SIG-M5 (cell line): ENCODE measurements at places on chromosomes 2 and 18.

DNA sequence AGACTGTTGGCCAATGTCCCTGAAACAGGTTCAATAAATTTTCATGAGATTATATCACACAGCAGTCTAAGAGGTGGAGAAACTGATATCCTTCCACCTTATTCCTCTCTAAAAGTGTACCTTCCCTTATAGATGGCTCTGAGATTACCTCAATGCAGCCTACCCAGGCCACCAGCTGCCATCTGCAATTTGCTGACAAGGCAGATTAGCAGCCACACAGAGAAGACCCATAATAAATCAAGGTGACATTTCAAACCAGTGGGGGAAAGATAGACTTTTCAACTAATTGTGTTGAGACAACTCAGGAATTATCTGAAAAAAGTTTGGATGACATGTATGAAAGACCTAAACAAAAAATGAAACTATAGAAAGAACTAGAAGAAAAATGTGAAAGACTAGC, 43.2 kb downstream of the ZBTB7C start:
- DNase-seq = no peak

DNA sequence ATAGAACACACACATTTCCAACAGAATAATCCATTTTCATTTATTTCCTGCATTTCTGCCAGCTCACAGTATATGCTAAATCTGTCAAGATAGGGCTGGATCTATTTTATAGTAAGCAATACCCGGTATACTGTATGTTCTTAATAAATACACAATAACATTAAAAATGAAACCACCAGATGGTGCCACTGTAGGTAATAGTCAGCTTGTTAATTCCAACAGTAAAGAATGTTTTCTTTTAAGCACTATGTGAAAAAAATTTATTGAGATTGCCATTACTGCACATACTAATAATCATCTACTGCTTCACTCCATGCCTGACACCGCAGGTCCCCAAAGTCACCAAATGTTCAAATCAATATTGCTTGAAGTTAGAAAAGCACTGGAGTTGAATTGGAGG, 131.5 kb upstream of the PGAP1 start:
- no peak for DNase-seq

DNA sequence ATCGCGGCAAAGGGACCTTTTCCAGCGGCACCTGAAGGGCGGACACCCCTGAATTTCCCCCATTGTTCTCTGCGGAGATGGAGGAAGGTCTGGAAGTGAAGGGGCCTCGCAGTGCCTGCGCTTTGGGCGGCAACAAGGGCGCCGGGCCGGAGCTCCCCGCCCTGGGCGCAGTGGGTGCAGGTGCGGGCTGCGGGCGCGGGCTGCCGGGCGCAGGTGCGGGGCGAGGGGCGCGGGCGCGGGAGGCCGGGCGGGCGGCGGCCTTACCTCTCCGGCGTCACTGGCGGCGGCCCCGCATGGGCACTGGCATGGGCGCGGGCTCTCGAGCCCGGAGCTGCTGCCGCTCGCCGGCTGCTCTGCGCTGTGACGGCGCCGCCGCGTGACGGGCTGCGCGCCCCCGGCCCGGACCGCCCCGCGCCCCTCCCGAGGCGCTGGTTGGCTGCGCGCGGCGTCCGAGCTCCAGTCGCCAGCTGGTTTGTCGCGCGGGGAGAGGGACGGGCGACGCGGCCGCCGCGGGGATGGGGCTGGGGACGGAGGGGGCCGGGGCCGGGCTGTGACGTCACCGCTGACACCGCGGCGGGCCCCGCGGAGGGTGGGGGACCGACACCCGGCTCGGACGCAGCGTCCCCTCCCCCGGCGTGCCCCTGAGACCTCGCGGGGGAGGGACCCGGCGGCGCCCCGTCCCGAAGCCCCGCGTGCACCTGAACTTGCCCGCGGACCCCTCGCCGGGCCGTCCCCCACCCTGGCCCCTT, at the start of gene KIF1A:
Gene KIF1A (minus strand): TSS at position 362 of the 749 bp plus-strand sequence. CDS start 22,467 bp downstream, outside the sequence.
- no peak for DNase-seq

- DNase-seq = no peak
These were observed 375.3 kb downstream of the LNPK start for GRCh38 chr2:175626796-175627195.

DNA sequence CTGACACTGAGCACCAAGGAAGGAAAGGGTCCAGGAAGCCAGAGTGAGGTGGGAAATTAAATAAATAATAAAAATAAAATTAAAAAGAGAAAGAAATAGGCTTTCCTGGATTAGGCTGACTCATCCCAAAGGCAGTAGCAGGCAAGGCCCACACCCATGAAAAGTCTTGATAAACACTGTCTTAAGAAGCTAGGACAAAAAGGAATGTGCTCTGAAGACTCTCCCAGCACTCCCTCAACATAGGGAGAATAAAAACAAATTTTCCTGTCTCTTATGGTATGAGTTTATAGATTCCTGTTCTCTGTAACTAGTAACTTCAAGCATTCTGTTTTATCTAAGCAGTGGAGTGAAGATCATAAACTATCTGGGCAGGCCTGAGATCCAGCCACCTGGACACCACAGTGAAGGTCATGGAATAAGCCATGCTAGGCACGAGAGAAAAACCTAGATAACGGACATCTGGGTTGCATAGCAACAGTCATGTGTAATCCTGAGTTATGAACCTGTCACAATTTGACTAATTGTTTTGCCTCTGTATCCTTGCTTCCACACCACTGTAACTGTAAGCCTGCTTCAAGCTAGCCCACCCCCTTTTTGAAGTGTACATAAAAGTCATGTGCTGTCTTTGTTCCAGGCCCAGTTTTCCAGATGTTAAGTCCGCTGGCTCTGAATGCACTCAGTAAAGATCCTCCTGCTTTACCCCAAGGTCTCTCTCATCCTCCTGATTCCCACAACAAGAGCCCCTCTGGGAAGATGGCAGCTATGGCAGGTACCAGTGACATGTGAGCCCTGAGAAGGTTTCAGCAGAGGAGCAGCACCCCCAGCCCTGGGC, 107.8 kb downstream of the NDUFA10 start:
- no peak for DNase-seq

DNA sequence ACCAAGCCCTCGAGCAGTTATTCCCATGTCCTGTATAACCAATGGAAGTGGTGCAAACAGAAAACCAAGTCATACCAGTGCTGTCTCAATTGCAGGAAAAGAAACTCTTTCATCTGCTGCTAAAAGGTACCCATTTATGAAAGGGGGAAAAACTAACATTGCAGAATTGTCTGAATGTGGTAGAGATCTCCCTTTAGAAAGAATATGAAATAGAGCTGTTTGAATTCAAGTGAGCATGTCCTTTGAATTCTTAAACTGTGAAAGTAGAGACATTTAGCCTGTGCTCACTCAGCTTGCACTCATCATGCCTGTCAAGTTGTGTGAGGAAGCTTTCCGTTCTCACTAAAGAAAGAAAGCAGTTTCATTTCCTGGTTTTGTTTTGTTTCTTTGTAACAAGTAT, 87.4 kb downstream of the EML4 start:
- DNase-seq = no peak

DNA sequence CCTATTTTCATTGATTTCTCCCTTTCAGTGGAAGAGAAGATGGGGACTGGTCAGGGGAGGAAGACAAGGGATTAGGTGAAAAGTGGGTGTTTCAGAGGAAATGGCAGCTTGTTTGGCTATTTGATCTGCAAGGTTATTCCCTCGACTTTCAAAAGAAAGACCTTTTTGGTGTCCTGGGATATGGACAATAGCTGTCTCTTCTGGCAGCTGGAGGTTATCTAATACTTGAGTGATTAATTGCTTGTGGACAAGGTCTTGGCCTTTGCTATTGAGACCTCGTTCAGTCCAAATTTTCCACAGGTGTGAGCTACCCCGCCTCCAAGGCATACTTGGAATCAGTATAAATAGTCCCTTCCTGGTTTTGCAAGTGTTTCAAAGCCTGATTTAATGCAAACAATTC, 33.3 kb upstream of the TRAPPC8 start:
- no peak for DNase-seq

- no peak for DNase-seq
These were observed 1.6 kb upstream of the MARCHF4 start for GRCh38 chr2:216373896-216374295.

DNA sequence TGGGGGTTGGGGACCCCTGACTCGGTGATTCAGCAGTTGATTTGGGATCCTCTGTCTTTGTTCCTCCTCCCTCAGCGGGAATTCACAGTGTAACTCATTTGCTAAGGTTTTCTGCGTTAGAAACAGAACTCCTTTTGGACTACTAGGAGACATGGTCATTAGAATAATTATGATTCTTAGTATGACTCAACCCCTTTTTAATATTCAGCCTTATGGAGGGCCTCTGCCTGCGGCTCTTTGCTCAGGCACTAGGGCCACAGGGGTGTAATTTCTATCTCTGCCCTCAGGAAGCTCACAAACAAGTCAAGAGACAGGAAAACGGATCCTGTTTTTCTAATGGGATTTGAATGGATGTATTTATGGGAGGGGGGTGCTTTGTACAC, 117.4 kb downstream of the SPTBN1 start:
- no peak for DNase-seq

- no peak for DNase-seq
These were observed 25.0 kb upstream of the PHLPP1 start for GRCh38 chr18:62690236-62690815.

DNA sequence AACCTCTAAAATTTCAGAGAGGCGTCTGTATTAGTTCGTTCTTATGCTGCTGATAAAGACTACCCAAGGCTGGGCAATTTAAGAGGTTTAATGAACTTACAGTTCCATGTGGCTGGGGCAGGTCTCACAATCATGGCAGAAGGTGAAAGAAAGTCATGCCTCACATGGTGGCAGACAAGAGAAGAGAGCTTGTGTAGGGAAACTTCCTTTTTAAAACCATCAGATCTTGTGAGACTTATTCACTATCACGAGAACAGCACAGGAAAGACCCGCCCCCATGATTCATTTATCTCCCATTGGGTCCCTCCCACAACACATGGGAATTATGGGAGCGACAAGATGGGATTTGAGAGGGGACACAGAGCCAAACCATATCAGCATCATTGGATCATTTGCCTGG, 183.2 kb upstream of the SIX2 start:
- no peak for DNase-seq

- DNase-seq = no peak
These were observed 61.7 kb upstream of the DAPL1 start for GRCh38 chr2:158733430-158733755.

- no peak for DNase-seq
These were observed 29.7 kb downstream of the CCDC141 start for GRCh38 chr2:179020156-179020750.
